Jurkat, Clone E6-1 (cell line): ENCODE measurements at places on chromosomes 6 and 20.

DNA sequence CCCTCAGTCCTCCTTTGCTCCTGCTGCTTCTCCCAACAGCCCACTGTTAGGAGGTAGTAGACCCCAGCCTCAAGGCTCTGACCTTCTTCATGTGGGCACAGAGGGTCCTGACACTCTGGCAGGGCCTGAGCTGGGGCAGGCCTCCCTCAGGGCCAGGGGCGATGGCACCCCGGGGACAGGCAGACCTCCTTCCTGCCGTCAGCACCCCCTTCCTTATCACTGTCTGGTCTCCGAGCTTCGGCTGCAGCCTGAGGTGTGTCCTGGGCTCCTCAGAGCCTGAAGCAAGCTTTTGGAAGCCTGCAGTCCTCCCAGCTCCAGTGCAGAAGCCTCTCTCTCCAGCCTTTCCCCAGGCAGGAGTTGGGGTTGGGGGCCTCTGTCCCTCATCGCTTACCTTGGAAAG, 22.0 kb downstream of the SPDEF start:
- DNase-seq: no peak

GRCh38 chr6:84625506-84625905, 138.9 kb downstream of the TBX18 start:
- DNase-seq: no peak

GRCh38 chr20:59020938-59021551, 1.8 kb downstream of the TUBB1 start:
- no peak for DNase-seq

- DNase-seq: no peak
Observed at GRCh38 chr6:168616816-168617765, 176.1 kb downstream of the SMOC2 start.

DNA sequence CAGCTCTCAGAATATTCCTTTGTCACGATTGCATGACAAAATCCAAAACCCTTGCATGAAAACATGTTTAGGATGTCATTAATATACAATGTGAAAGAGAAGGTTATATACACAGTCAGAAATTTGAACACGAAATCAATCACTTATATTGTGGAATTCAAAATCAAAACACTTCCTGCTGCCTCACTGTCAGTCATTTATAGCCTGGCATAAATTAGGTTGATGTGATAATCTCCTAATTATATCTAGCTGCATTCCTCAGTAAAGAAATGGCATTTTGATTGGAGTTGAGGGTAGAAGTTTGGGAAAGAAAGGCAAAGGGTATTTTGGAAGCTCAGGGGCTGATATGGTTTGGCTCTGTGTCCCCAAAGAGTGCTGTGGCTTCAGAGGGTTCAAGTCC, 24.1 kb upstream of the BEND6 start:
- DNase-seq: no peak

DNA sequence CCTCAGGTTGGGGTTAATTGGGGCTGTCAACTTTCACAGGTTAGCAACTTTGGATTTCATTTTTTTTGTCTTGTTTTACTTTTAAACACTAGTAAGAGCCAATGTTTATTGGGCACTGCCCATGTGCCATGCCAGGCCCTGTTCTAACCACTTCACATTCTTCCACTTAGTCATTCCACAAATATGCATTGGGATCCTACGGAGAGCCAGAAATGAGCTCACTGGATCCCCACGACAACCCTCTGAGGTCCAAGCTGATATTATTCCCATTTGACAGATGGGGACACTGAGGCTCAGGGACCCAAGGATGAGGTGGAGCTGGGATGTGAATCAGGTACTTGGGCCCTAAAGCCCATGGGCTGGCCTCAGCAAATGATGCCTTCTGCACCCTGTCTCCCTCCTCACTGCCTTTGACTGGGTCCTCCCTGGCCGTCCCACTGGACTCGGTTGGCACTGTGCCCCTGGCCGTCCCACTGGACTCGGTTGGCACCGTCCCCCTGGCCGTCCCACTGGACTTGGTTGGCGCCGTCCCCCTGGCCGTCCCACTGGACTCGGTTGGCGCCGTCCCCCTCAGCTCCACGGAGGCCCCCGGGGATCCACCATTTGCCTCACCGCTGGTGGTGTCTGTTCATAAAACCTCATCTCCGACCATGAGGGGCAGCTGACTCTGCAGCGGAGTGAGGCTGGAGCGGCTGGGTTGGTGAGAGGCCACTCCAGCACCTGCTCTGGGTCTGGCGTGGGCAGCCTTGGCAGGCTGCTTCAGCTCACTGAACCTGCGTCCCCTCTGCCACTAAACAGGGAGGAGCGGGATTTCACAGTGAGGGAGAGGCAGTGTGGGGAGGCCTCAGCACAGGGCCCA, 4.8 kb upstream of the PMEPA1 start:
- no peak for DNase-seq

- no peak for DNase-seq
Observed at GRCh38 chr20:35150846-35151579, 3.9 kb upstream of the EDEM2 start.

DNA sequence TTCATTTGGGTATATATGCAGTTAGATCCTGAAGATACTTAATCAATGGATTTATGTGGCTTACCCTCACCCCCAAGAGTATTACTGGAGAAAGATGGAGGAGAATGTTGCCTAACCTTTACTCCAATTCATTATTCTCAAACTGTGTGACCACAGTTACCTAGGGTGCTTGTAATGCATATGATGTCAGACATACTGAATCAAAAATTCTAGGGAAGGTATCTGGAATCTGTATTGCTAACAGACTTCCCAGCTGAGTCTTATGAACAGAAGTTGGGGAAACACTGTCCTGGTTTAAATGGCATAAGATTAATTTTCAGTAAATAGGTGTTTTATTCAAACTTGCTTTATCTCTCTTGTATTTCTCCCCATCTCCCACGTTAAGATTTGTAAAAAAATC, 83.9 kb downstream of the PKIB start:
- DNase-seq: no peak

GRCh38 chr6:3195420-3195694, 32.1 kb downstream of the TUBB2B start:
- DNase-seq: no peak

GRCh38 chr6:36856277-36856676, 17.0 kb upstream of the CPNE5 start:
- DNase-seq: no peak

DNA sequence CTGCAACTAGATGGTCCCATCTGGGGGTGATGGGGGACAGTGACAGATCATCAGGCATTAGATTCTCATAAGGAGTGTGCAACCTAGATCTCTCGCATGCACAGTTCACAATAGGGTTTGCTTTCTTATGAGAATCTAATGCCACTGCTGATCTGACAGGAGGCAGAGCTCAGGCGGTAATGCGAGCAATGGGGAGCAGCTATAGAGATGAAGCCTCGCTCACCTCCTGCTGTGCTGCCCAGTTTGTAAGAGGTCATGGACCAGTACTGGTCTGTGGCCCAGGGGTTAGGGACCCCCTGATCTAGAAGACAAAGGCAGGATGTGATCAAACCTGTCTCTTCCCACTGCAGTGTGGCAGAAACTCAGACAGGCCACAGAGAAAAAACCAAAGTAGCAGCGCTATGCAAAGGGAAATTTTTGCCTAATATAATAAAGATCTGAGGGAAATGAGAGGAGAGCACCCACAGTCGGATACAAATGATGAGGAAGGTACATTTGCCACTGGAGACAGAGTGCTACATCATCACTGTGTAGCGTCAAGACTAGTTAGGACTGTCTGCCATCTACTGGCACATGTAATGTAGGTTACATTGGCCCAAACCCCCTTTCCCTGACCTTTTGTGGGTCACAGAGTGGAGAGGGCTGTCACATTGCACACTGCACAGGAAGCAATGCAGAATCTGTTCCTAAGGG, 4.1 kb upstream of the LY86 start:
- no peak for DNase-seq

DNA sequence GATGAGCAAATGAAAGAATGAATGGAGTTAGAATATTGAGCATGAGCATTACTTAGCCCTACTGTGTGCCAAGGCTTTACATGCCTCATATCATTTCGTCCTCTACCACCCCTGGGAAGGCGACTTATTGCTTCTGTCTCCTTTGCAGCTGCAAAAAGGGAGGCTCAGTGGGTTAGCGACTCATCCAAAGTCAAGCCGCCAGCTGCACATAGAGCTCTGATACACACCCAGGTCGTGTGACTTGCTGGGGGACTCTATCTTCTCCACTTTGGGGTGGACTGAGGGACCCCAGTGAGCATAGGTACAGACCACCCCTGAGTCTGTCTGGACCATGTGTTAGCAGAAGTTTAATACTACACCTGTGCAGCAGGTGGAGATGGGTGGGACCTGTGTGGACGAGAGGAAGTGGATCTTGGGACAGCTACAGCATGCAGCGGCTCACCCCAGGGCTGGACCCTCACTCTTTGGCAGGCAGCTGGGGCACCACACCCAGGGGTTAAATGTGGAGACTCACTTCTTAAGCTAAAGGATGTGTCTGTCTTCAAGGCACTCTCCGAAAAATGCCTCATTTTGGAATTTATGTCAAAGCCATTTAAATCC, 36.2 kb upstream of the ANGPT4 start:
- DNase-seq: no peak

- peak; percentile 37 for DNase-seq
Observed at GRCh38 chr6:99434702-99435530, 9.8 kb upstream of the PNISR start.

DNA sequence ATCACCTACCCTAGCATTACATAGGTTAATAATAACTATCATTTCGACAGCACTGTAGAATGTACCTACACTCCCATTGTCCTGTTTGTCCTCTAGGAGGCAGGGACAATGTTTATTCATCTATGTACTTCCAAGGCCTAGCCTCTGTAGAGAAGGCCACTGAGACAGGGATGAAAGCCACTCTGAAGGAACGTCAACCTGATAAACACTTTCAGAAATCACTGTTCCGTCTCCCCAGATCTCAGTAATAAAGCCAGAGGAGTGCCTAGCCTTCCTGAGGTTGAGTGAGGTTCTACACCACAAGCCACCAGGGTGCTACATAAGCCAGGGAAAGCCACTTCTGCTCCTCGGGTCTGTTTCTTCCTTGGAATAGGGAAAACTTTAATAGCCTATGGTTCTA, 44.8 kb downstream of the POPDC3 start:
- DNase-seq: no peak

- no peak for DNase-seq
Observed at GRCh38 chr6:13248053-13248452, 80.3 kb downstream of the TBC1D7 start.
